ENCODE measurements at places on chromosomes 7 and 10.

- DNase-seq = no peak
Measured at GRCh38 chr7:22853674-22854157, 31.1 kb upstream of the TOMM7 start.

DNA sequence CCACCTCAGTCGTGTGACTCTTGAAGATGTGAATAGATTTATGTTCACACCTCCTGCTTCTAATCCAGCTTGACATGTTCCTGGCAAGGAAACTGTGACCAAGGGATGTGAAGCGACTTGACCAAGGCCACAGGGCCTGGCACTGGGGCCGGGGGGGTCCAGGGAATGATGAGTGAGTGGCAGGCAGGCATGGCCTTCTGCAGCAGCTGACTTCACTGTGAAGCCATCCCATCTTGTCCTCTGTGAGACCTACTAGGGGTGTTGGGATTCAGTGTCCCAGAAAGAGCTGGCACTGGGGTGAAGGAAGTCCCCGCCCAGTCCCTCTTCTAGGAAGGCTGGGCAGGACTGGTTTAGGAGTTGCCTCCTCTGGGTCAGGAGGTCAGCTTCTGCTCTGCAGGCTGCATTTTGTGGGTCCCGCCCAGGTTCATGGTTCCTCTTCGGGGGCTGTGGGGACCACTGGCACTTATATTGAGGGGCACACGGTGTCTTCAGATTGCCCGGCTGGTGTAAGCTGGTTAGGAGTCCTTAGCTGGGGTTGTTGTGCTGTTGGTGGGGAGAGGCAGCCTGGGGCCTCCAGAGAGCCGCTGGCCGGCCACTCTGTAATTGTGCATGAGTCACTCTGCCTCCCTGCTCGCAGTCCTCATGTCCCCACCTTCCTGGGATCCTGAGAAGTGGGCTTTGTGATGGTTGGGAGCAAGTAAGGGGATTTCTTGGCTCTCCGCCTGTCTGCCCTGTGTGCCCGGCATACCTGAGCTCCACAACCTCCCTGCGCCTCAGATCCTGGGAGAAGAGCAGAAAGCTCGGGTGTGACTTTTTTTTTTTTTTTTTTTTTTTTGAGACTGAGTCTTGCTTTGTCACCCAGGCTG is 11.0 kb downstream of the ZMIZ1 start:
- no peak for DNase-seq

DNA sequence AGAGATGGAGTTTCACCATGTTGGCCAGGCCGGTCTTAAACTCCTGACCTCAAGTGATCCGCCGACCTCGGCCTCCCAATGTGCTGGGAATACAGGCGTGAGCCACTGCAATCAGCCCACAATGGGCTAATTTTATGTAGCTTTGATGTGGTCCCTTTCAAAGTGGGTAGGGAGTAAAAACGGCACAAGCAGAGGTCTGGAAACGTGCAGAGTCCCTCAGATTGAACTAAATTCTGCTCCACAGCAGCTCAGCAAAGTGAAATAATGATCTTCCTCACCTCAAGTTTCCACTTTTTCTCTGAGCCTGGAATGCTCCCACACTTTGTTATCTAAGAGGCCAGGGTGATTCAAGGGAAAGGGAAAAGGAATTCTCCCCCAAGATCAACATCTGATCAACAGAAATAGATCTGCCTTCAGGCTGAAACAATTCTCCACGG is 6.1 kb downstream of the CCDC3 start:
- DNase-seq = no peak

- no peak for DNase-seq
Measured at GRCh38 chr10:6609625-6610024, 29.5 kb upstream of the PRKCQ start.

DNA sequence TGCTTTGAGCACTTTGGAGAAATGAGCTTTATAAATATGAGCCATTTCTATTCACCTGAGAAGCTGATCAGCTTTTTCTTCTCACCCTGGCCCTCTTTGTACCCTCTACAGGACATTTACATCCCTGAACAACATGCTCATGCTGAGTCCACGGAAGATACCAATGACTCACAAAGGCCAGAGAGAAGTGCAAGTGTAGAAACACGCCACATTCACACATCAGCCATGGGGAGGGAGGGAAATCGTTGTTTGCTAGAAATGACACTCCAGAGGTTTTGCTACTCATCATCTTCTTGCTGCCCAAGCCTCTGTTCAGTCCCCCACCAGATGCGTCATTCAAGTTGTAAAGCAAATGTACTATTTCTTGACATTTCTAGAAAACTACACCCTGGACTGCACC is 2.8 kb upstream of the UCN3 start:
- no peak for DNase-seq

- no peak for DNase-seq
Measured at GRCh38 chr7:220151-220841, 27.9 kb downstream of the FAM20C start.

- DNase-seq = no peak
Measured at GRCh38 chr7:80450621-80451308, 61.1 kb downstream of the GNAT3 start.

GRCh38 chr7:77157446-77157845 is 35.0 kb downstream of the CCDC146 start:
- DNase-seq = no peak

DNA sequence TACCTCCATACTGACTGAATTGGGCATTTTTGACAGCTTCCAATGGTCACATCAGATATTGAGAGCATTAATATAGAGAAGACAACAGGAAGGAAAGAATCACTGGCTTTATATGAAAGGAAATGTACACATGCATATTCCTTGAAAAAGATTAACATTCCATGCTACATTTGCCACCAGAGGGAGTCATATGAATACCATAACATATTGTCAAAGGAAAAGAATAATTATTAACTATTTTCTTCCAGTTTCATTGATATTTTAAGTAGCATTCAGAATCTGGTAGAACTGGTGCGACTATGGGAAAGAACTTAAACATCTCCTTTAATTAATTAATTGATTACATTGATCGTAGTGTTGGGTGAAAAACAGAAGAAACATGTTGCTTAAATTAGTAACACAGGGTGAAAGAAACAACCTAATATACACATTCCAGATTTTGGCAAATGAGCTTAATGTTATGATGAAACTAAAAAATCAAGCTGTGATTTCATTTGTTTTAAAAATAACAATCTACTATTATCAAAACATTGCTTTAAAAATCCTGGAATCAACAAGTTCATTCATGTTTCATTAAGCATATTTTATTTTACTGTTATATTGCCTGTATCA is 71.5 kb downstream of the GPR85 start:
- no peak for DNase-seq

DNA sequence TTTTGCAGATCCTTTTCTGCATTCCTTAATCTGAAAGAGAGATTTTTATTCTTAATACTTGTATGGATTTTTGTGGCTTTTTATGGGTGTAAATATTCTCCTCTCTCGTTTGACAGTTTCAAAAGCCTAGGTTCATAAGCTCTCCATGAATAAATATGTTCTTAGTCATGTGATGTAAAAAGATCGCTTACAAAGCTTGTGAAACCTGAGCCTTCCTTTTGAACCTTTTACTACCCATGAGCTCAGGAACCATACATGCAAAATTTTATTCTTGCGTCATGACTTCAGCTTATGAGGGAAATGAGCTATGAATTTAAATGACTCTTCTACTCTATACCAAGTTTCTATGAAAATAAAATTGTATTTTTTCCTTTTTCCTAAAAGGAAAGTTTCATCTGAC is 98.7 kb downstream of the POLL start:
- no peak for DNase-seq

DNA sequence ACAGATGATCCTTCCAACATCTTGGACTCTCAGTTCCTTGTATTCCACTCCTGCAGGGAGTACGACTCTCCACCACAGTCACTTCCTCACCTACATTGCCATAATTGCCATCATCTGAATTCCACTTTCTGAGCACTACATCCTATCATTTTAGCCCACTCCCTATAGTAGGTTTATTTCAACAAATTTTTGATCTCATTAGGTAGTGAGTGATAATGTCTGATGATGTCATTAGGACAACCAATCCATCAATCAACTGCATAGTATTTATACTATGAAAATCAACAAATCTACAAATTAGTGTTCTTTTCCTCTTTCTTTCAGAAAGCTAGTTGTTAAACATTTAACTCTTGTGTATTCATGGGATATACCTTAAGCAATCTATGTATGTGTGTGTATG is 13.7 kb upstream of the TRA2A start:
- DNase-seq = no peak

DNA sequence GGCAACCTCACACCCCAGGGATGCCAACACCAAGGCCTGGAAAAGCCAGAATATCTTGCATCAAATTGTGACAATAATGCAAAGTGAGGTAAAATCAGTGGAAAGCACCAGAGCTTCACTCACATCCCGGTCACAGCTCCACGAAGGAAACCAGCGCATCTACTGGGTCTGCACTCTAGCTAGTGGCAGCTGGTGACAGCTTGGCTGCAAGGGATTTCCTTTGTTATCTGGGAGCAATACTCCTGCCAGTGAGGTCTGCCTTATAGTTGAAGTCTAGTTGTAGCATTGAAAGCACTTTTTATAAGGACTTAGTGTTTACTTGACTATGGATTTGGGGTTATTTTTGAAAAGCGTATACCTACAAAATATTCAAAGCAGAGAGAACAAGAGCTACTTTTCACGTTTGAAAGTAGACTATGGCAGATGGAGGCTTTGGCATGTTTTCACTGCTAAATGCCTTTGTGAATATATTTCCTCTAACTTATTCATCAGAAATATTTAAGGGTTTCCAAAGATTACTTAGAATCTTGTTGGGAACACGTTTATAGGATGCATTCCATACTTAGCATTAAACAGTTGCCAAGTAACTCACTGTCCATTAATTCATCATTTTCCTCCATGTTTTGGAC is 26.1 kb downstream of the WDFY4 start:
- no peak for DNase-seq

GRCh38 chr7:2008101-2008935 is 224.4 kb downstream of the MAD1L1 start:
- DNase-seq = no peak

DNA sequence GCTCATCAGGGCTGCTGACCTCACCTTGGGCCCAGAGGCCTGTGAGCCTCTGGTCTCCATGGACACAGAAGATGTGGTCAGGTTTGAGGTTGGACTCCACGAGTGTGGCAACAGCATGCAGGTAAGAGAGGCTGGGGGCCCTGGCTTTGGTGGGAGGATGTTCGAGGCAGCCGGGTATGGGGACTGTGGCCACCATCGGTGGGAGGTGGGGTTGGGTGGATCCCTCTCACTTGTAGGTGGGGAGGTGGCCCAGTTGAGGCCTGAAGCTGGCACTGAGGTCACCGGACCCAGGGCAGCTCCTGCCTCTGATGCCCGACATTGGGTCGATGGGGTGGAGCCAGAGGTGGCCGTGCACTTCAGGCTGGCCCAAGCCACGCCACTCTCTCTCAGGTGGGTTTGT is 406 bp downstream of the ZP3 start:
- DNase-seq = no peak
